Osteocyte (in vitro differentiated cells): ENCODE measurements at places on chromosomes 7 and 10. TPM values are rescaled to one million over a fixed set of nuclear protein-coding genes. Genes with fewer than 3 reads are reported as not detected.

GRCh38 chr10:80472234-80473095 lies 18.4 kb downstream of the TSPAN14 start:
- H3K27ac ChIP-seq = peak overlapping the region; percentile 20
- H3K4me3 ChIP-seq = no peak overlapping the region
- no peak for DNase-seq
- H3K4me1 ChIP-seq = peaks cover 45% of the 10 kb centered on the region
- H3K27me3 ChIP-seq = no peaks in the 10 kb centered on the region

DNA sequence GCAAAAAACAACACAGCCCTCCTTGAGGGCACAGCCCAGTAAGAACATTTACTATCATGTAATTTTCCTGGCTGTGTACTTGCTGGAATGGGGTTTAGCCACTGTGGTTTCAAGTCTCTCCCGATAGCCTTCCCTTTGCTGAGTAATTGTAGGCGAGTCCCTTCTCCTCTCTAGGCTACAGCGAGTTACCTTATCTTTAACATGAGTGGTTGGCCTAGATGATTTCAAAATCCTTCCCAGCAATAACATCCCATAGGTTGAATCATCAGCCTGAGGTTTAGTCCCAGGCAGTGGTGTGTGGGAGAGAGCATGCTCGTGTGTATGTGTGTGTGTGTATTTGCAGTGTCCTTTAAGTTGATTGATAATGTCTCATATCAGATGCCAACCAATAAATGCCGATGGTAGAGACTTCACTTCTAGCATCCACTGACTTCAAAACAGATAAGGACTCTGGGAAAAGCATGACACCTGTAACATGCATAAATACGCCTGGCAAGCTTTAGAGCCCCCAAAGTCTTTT lies 142.9 kb upstream of the ZMIZ1 start:
- peaks cover 46% of the 10 kb centered on the region for H3K4me1 ChIP-seq
- DNase-seq = no peak
- H3K36me3 ChIP-seq = no peaks in the 10 kb centered on the region
- H3K27me3 ChIP-seq = no peaks in the 10 kb centered on the region
- H3K27ac ChIP-seq = no peak overlapping the region
- no peak overlapping the region for H3K4me3 ChIP-seq

- peaks cover 2% of the 10 kb centered on the region for H3K36me3 ChIP-seq
- H3K27ac ChIP-seq = no peak overlapping the region
- H3K4me1 ChIP-seq = peaks cover 25% of the 10 kb centered on the region
Measured at GRCh38 chr10:63281967-63282366, 148.8 kb downstream of the NRBF2 start.

- no peak overlapping the region for H3K4me3 ChIP-seq
- H3K4me1 ChIP-seq = peaks cover 6% of the 10 kb centered on the region
- H3K27ac ChIP-seq = no peak overlapping the region
- H3K27me3 ChIP-seq = no peaks in the 10 kb centered on the region
- DNase-seq = no peak
- no peaks in the 10 kb centered on the region for H3K36me3 ChIP-seq
Measured at GRCh38 chr10:11798845-11799735, 24.1 kb upstream of the PROSER2 start.

Gene POLR3A
- total RNA-seq = 16.6 and 19.5 TPM in 2 replicates

- H3K27me3 ChIP-seq = no peaks in the 10 kb centered on the region
- H3K36me3 ChIP-seq = no peaks in the 10 kb centered on the region
- no peaks in the 10 kb centered on the region for H3K4me1 ChIP-seq
- H3K27ac ChIP-seq = no peak overlapping the region
- DNase-seq = no peak
Measured at GRCh38 chr10:86163522-86164173, 202.9 kb downstream of the GRID1 start.

- no peaks in the 10 kb centered on the region for H3K27me3 ChIP-seq
- peaks cover 80% of the 10 kb centered on the region for H3K4me1 ChIP-seq
- H3K27ac ChIP-seq = peak overlapping the region; percentile 94
- H3K4me3 ChIP-seq = no peak overlapping the region
- peaks cover 13% of the 10 kb centered on the region for H3K36me3 ChIP-seq
Measured at GRCh38 chr7:139730746-139731612, 46.8 kb downstream of the HIPK2 start.

DNA sequence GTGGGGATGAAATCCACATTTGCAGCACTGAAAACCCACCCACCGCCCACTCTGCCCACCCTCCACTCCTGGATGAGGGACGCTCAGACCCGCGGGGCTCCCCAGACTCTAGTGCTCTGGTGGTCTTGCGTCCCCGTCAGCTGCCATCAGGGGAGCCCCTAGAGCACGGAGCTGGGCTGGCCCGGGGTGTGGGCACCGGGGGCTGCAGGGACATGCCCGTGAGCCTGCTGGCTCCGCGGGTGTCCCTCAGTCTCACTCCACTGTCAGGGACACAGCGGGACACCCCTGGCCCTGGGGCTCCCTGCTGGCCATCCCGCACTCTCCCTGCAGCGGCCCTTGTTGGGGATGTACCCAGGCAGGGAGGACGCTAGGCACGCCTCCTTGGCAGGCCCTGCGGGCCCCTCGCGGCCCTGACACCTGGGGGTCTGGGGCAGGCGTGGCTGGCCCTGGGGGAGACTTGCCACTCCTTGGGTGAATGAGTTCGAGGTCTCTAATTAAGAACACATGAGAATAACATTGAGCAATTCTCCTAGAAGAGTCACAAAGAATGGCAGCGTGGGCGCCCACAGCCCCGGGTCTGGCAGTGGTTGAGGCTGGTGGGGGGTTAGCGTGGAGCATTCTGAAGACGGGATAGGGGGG lies 64.2 kb downstream of the CFAP46 start:
- no peak overlapping the region for H3K4me3 ChIP-seq
- H3K36me3 ChIP-seq = no peaks in the 10 kb centered on the region
- H3K27ac ChIP-seq = no peak overlapping the region
- H3K27me3 ChIP-seq = peaks cover 38% of the 10 kb centered on the region
- peaks cover 3% of the 10 kb centered on the region for H3K4me1 ChIP-seq

Gene POT1
- 19.7 and 27.5 TPM in 2 replicates for total RNA-seq

DNA sequence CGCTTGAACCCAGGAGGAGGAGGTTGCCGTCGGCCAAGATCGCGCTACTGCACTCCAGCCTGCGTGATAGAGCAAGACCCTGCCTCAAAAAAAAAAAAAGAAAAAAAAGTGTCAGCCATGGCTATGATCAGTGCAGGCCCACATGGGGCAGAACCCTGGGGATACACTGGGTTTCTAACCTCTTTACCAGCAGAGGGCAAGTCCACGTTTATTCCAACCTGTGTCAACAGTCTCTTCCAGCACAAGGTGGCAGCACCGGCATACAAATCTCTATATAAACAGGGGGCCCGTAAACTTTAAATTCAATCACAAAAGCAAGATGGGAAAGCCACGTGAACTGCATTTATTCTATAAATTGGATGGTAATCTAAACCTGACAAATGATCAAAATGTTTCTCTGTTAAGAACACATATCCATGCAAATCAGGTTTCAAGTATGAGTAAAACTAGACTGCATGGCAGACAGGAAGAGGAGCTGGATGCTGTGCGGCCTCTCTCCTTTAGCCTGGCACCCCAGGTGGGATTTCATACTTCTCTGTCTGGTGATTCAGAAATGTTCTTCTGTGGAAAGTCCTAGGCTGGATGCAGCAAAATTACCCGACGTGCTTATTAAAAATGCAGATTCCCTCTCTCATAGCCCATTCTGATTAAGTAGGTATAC lies 60.0 kb upstream of the STEAP1B start:
- no peak overlapping the region for H3K4me3 ChIP-seq
- no peaks in the 10 kb centered on the region for H3K27me3 ChIP-seq
- no peaks in the 10 kb centered on the region for H3K36me3 ChIP-seq
- peaks cover 47% of the 10 kb centered on the region for H3K4me1 ChIP-seq

DNA sequence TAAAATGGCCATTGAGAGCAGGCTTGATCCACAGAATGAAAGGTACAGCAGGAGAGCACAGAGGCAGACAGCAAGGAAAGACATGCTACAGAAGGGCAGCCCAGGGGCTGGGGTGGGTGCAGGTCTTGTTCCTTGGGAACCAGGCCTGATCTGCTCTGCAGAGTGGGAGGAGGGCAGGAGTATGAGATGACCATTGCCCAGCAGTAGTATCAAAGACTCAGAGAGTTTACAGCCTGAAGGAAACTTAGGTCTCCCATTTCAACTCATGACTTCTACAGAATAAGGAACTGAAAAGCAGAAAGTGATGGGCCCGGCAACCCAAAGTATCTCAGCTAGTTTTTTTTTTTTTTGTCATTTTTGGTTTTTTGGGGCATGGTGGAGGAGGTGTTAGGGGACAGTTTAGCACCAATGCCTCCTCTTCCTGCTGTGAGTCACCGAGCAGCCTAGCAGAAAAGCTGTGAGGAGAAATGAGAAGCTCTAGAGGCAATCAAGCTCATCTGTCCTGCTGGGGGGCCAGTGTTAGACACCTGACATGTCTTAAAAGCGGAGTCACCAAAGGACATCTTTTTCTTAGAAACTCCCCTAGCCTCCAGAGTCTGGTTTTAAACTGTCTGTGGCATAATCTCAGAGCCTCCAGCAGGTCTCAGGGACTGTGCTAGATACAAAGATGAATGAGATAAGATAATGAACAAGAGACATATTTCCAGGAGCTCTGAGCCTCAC lies 34.3 kb upstream of the HERPUD2 start:
- H3K4me3 ChIP-seq = no peak overlapping the region
- H3K36me3 ChIP-seq = no peaks in the 10 kb centered on the region
- H3K4me1 ChIP-seq = peaks cover 13% of the 10 kb centered on the region

- H3K4me3 ChIP-seq = no peak overlapping the region
- H3K4me1 ChIP-seq = no peaks in the 10 kb centered on the region
- no peaks in the 10 kb centered on the region for H3K27me3 ChIP-seq
- no peak overlapping the region for H3K27ac ChIP-seq
- no peaks in the 10 kb centered on the region for H3K36me3 ChIP-seq
- DNase-seq = no peak
Measured at GRCh38 chr7:24138343-24138742, 145.6 kb upstream of the NPY start.

Gene NODAL
- not detected in 2 replicates for total RNA-seq

Gene ITPRID1
- not detected in 2 replicates for total RNA-seq

Gene TLL2
- 0.18 TPM in 1 of 2 replicates, not detected in the other for total RNA-seq

Gene H2BK1
- total RNA-seq = 1.1 TPM in 1 of 2 replicates, not detected in the other

GRCh38 chr10:74486659-74487058 lies 335.6 kb downstream of the ADK start:
- H3K4me1 ChIP-seq = no peaks in the 10 kb centered on the region
- H3K36me3 ChIP-seq = peaks cover 13% of the 10 kb centered on the region
- H3K27ac ChIP-seq = no peak overlapping the region
- no peak for DNase-seq
- no peak overlapping the region for H3K4me3 ChIP-seq

DNA sequence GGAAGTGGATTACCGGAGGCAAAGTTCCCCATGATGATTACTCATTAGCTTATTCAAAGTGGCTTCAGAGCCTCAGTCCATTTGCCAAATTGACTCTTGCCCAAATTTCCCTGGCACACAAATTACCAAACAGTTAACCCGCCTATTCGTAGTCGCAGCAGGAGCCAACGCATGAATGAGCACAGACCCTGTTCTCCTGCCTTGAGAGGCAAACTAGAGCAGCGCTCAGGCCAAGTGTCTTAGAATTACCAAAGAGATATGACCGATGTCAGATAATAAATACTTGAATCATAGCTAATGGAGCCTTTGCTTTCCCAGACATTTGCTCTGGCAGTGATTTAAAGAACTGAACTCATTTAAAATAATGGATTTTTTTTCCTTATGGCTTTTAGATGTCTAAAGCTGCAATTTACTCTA lies 64.9 kb downstream of the CTTNBP2 start:
- H3K27me3 ChIP-seq = no peaks in the 10 kb centered on the region
- H3K4me1 ChIP-seq = peaks cover 4% of the 10 kb centered on the region
- H3K4me3 ChIP-seq = no peak overlapping the region

DNA sequence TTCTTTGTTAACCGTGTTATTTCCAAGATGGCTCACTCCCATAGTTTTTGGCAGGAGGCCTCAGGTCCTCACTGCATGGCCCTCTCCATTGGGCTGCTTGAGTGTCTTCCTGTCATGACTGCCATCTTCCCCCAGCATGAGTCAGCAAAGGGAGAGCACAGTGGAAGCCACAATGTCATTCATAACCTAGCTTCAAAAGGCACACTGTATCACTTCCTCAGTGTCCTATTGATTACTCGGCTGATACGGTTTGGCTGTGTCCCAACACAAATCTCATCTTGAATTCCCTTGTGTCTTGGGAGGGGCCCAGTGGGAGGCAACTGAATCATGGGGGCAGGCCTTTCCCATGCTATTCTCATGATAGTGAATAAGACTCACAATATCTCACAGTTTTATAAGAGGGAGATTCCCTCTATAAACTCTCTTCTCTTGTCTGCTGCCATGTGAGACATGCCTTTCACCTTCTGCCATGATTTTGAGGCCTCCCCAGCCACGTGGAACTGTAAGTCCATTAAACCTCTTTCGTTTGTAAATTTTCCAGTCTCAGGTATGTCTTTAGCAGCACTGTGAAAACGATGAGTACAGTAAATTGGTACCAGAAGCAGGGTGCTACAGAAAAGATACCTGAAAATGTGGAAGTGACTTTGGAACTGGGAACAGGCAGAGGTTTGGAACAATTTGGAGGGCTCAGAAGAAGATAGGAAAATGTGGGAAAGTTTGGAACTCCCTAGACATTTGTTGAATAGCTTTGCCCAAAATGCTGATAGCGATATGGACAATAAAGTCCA lies 106.5 kb downstream of the PRLHR start:
- H3K27me3 ChIP-seq = no peaks in the 10 kb centered on the region
- no peak overlapping the region for H3K27ac ChIP-seq
- H3K36me3 ChIP-seq = no peaks in the 10 kb centered on the region
- DNase-seq = no peak

- H3K27ac ChIP-seq = no peak overlapping the region
- DNase-seq = no peak
- H3K27me3 ChIP-seq = no peaks in the 10 kb centered on the region
Measured at GRCh38 chr10:48445932-48446331, 139.5 kb downstream of the MAPK8 start.

GRCh38 chr10:11551916-11552602 lies 59.4 kb downstream of the USP6NL start:
- peak overlapping the region; percentile 59 for H3K4me3 ChIP-seq
- H3K27me3 ChIP-seq = no peaks in the 10 kb centered on the region
- H3K27ac ChIP-seq = peak overlapping the region; percentile 87
- DNase-seq = no peak
- H3K36me3 ChIP-seq = peaks cover 8% of the 10 kb centered on the region

- no peak overlapping the region for H3K27ac ChIP-seq
- peaks cover 20% of the 10 kb centered on the region for H3K4me1 ChIP-seq
- H3K36me3 ChIP-seq = no peaks in the 10 kb centered on the region
- H3K27me3 ChIP-seq = peaks cover 49% of the 10 kb centered on the region
- no peak for DNase-seq
Measured at GRCh38 chr10:75542906-75543305, 111.5 kb downstream of the LRMDA start.

- no peak for DNase-seq
- peaks cover 11% of the 10 kb centered on the region for H3K4me1 ChIP-seq
- peaks cover 6% of the 10 kb centered on the region for H3K36me3 ChIP-seq
- H3K27ac ChIP-seq = no peak overlapping the region
Measured at GRCh38 chr7:996079-996872, 13.3 kb downstream of the CYP2W1 start.

- no peak overlapping the region for H3K27ac ChIP-seq
- H3K4me3 ChIP-seq = no peak overlapping the region
- no peaks in the 10 kb centered on the region for H3K4me1 ChIP-seq
- H3K27me3 ChIP-seq = peaks cover 54% of the 10 kb centered on the region
- DNase-seq = no peak
Measured at GRCh38 chr10:26879744-26880143, 19.0 kb upstream of the ABI1 start.

- H3K4me1 ChIP-seq = no peaks in the 10 kb centered on the region
- DNase-seq = no peak
- no peak overlapping the region for H3K4me3 ChIP-seq
- no peaks in the 10 kb centered on the region for H3K27me3 ChIP-seq
Measured at GRCh38 chr10:14910953-14911352, 32.3 kb downstream of the SUV39H2 start.

Gene GIMAP7
- total RNA-seq = not detected in 2 replicates

- peaks cover 19% of the 10 kb centered on the region for H3K4me1 ChIP-seq
- H3K36me3 ChIP-seq = no peaks in the 10 kb centered on the region
Measured at GRCh38 chr10:24414597-24414996, 205.7 kb downstream of the KIAA1217 start.
